ENCODE measurements at places on chromosomes 1 and 21.

- DNase-seq: no peak
Measured at GRCh38 chr1:70764747-70765146, 282.9 kb downstream of the PTGER3 start.

DNA sequence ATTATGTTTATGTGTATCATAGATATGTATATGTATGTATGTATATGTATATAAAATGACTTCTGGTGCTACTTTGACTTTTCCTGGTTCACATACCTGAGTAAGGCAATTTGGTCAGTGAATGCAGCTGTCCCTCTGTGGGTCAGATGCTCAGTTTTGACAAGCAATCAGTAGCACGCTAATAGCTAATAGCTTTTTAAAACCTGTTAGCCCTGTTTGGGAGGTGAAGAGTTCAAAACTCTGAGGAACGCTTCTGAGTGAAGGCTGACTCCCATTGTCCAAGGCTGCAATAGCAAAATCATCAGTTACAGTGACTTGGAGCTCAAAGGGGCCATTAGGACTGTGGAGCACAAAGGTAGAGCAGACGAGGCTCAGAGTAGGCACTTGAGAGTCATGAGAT, 67.2 kb downstream of the MARK1 start:
- DNase-seq: no peak

GRCh38 chr1:222107975-222108374, 366.1 kb upstream of the DUSP10 start:
- no peak for DNase-seq

DNA sequence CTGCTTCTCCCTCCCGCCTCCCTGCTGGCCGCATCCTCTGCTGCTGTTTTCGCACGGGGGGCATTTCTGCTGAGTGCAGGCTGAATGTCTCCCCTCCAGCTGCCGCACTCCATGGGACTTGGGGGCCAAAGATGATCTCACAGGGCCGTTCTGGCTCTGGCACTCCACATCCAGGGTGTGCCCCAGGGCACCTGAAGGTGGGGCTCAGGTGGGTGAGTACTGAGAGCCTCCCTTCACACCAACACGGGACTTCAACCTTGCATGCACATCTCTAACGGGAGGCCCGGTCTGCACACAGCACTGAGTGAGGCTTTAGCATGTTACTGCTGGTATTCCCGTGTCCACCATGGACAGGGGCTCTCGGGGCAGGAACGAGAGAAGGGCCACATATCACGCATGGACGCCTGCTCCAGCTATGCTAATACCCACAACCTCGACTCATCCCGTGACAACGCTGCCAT, 88.9 kb downstream of the DMRTB1 start:
- no peak for DNase-seq

DNA sequence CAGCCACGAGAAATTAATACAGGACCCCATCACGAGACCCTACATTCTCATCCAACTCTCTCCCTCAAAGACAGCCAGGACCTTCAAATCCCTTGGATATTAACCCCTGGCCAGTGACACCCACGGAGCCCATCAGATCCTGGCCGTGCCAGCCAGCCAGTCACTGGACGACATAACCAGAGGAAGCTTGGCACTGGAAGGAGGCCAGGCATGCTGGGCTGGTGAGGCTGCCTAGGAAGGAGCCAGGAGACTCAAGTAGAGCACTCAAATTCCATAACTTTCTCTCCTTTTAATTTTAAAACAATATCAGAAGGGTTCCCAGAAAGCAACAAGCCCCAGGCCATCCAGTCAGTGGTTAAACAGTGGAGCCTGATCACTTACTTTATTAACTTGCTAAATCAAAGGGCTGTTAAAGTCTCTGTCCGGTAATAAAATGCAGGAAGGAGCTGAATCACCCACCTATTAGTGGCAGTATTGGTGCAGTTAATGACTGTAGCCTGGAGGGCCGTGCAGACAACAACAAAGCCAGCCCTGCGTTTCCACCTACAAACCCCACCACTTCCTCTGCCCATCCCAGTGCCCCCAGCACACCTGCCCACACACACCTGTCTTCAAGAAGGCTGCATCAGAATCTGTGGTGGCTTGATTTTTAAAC, 78.0 kb downstream of the HIVEP3 start:
- DNase-seq: no peak
